ENCODE measurements at places on chromosomes 5 and 9.

- no peak for DNase-seq
These were observed 91.3 kb upstream of the APC start for GRCh38 chr5:112646139-112646936.

GRCh38 chr5:54669285-54669684 lies 151.7 kb downstream of the SNX18 start:
- no peak for DNase-seq

DNA sequence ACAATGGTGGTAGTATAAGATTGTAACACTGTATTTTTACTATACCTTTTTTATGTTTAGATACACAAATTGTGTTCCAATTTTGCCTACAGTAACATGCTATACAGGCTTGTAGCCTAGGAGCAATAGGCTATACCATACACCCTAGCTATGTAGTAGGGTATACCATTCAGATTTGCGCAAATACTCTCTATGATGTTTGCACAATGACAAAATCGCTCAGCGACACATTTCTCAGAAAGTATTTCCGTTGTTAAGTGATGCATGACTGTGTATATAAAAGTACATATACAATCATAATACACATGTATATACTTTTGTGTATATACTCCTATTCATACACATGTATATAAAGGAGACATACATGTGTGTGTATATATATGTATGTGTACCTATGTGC lies 34.8 kb downstream of the ENC1 start:
- DNase-seq: no peak

DNA sequence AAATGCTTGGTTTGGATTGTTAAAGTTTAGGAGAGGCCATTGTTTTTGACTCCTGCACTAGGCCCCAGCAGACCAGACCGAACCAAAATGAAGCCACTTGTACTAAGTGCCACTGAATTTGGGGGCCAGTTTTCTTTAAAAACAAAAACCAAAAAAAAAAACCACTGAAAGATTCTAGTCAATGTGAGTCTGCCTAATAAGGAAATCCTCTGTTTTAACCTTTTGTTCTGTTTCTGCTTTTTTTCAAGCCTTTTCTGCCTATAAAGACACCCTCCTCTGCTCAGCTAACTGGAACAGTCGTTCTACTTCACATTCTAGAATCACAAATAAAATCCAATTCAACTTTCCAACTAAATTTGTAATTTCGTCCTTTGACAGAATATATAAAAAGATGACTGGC lies 64.9 kb downstream of the SERINC5 start:
- DNase-seq: no peak

DNA sequence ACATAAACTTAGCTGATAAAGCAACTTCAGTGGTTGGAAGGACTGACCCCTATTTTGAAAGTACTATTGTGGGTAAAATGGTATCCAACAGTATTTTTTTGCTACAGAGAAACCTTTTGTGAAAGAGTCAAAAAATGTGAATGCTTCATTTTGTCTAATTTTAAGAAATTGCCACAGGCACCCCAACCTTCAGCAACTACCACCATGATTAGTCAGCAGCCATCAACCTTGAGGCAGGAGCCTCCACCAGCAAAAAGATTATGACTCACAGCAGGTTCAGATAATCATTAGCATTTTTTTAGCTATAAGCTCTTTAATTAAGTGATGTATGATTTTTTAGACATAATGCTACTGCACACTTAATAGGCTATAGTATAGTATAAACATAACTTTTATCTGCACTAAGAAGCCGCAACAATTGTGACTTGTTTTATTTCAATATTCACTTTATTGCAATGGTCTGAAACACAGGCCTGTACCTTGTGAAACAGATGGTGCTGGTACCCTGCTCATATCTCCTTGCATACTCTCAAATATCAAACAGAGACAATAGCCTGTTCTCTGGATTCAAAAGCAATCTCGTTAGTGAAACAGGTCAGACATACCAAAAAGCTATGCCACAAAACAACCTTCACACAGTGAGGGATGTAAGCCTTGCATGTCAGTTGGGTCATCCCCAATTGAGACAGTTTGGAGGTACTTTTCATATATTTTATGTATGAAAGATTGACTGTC lies 261.2 kb upstream of the FAM174A start:
- DNase-seq: no peak

GRCh38 chr5:157820593-157821252 lies 38.2 kb downstream of the CLINT1 start:
- no peak for DNase-seq

DNA sequence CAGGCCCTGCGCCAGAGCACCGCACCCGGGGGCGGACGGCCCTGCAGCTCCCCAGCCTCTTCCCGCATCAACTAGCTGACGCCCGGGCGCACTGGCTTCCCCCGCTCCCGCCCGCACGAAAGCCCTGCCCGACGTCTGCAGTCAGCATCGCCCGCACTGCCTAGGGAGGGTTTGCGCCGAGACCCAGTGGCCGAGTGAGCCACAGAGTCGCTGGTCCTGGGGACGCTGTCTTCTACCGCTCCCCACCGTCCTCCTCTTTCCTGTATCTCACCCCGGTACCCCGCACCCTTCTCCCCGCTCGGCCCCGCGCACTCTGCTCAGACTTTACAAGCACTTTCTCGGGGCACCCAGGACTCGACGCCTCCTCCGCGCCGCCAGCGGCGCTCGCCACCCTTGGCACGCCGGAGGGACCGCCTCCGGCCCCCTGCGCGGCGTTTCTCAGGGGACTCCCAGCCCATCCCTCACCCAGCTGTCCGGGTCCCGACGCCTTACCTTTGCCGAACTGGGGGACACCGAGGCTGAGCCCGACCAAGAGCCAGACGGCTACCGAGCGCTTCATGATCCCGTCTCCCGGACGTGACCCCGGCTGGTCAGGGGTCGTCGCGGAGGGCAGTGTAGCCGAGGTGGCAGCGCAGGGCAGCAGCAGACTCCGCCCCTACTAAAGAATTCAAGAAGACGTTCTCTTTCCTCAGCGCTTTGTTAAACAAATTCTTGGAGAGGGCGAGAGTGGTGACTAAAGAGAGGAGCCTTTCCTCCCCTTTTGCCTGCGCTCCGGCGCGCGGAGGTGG lies 670 bp downstream of the EDIL3 start:
- DNase-seq: no peak

- DNase-seq: no peak
These were observed 613.0 kb upstream of the WWC1 start for GRCh38 chr5:167678481-167678880.

DNA sequence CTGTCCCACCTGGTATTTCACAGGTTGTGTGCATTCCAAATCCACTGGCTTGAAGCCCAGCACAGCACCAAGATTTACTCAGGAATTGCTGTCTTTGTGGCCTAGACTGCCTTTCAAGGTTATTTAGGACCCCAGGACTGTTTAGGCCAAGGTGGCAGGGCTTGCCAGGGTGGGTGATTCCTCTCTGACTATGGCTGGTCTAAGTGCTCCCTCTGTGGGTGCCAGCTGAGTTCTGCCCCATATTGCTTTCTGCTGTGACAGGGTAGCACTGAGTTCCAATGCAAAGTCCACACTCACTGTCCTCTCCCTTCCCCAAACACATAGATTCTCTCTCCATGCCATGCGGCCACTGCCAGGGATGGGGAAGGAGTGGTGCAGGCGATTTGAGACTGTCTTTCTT lies 318.2 kb downstream of the EFNA5 start:
- DNase-seq: no peak

GRCh38 chr9:136013116-136013515 lies 51.9 kb upstream of the UBAC1 start:
- DNase-seq: no peak

- no peak for DNase-seq
These were observed 32.7 kb downstream of the OSMR start for GRCh38 chr5:38878391-38879077.

DNA sequence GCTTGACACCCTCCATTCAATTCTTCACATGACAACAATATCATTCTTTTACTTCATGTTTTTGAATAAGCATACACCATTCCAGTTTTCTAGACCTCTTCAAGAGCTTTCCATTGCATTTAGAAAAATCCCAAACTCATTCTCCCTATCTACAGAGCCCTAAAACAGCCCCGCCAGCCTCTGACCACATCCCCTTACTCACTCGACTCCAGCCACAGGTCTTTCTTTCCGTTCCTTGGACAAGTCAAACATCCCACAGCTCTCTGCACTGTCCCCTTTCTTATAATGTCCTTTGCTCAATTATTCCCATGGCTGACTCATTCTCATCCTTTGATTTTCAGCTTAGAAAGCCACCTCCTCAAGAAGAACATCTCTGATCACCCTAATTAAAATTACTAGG lies 38.2 kb downstream of the TTC39B start:
- DNase-seq: no peak

DNA sequence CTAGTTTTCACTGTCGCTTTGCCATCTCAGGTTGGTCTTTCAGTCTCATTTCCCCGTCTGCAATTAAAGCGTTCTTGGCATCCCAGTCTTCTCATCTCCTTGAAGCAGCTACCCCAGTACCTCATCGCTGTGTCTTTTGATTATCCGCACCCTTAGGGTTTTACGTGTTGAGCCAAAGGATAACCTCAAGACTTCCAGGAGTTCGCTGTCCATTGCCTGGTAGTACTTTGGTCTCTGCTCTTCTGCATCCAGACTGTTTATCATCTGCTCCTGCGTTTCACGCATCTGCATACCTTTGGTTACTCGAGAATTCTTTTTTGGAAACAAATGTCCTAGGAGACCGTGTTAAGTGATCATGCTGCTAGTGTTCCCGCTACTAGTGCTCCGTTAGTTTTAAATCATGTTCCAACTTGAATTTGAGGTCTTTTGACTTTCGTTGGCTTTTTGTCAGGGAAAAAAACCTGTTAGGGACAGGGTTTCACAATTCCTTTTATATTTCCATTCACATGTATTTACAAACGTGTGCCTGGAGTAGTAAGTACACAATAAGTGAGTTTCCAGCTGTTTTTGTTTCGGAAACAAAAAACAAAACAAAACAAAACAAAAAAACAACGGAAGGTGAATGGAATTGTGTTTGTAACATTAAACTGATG lies 888 bp downstream of the RABGAP1 start:
- no peak for DNase-seq

GRCh38 chr9:98660541-98660940 lies 48.2 kb downstream of the GABBR2 start:
- DNase-seq: no peak

- DNase-seq: no peak
These were observed 132.7 kb upstream of the POU5F2 start for GRCh38 chr5:93874080-93874479.

- no peak for DNase-seq
These were observed 8.0 kb upstream of the SEMA4D start for GRCh38 chr9:89505911-89506310.

- DNase-seq: no peak
These were observed 6.1 kb downstream of the RPS14 start for GRCh38 chr5:150443242-150444075.

DNA sequence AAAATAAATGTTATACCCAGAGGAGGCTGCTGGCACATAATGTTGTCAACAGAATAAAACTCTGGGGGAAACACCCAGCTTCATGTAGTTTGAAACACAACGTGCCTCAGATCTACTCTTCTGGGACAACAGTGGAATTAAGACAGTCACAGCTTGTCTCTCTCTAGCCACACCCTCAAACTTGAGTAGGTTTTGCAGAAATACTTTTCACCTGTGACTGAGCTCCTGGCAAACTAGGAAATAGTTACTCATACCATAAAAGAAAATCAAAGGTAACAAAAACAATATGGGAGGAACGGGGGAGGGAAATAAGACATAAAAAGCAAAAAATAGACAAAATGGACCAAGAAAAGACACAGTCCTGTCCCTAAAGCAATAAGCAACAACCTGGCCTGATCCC lies 14.4 kb downstream of the ELAVL2 start:
- DNase-seq: no peak

DNA sequence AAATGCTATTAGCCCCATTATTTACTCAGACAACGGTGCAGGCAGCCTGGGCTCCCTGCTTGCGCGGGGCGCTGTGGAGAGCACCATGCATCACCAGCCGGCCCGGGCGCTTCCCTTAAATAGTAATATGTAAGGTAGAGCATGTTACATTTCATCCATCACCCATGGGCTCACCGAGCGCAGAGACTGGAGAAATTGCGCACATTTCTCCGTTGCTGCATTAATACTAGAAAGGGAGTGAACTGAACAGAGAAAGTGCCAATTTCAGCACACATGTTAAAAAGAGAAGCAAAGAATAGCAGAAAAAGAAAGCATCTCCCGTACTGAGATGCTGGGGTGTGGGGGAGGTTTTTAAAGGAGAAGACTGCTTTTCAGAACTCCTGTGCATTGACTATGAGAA lies 400.3 kb downstream of the ZSWIM6 start:
- no peak for DNase-seq

- DNase-seq: no peak
These were observed 132.4 kb downstream of the ROR2 start for GRCh38 chr9:91817493-91818224.

DNA sequence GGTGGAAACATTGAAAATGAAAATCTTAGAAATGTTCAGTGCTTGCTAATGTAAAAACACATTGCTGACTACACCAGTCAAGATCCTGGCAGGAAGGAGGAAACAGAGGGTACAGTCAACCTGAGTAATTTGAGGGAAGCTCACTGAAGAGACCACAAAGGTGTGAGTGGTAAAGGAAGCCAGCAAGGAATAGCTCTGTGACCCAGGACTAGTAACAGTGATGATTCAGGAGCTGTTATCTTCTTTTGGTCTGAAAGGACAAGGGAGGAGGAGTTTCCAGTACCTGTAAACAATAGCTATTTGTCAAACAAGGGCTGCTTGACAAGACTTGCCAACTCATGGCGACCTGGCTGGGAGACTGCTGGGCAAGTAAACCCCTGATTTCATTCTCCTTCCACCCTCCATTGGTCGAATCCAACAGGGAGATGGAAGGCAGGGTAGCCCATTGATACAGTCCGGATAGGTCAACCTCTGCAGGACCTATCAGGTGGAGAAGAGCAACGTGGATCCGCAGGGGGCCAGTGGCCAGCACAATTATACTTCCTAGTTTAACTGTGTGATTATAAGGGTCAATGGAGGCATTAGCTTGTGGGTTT lies 68.1 kb downstream of the MAMDC2 start:
- no peak for DNase-seq

- no peak for DNase-seq
These were observed 7.5 kb downstream of the HSPA5 start for GRCh38 chr9:125233678-125234077.

DNA sequence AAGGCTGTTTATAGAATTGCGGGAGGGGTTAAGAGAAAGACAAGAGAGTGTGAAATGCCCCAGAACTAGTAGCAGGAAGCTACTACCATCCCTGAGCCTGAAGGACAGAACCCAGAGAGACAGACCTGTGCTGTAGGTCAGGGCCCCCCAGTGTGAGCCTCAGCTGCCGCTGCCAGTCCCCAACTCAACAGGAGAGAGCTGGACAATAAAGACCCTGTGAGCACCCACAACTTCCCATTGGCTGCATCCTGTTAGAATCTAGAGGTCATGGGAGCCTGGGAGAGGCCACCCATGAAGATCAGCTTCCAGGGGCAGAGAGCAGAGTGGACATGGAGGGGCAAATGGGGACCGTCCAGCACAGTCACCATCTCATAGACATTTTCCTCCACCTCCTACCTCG lies 127.2 kb upstream of the GABRP start:
- no peak for DNase-seq

- no peak for DNase-seq
These were observed 204.5 kb downstream of the DENND1A start for GRCh38 chr9:123725389-123725788.

GRCh38 chr5:89313044-89313443 lies 430.1 kb upstream of the MEF2C start:
- DNase-seq: no peak

- DNase-seq: no peak
These were observed 30.2 kb upstream of the NRG2 start for GRCh38 chr5:140073296-140073695.
